Activated T-helper 1 cell treated with Interleukin-2 at 50 U/mL for 16 hours (primary cell): ENCODE measurements at places on chromosomes 16 and 17.

GRCh38 chr17:62791235-62791734 is 16.8 kb downstream of the MARCHF10 start:
- DNase-seq: no peak

GRCh38 chr16:50038286-50038685 is 13.3 kb downstream of the CNEP1R1 start:
- no peak for DNase-seq

DNA sequence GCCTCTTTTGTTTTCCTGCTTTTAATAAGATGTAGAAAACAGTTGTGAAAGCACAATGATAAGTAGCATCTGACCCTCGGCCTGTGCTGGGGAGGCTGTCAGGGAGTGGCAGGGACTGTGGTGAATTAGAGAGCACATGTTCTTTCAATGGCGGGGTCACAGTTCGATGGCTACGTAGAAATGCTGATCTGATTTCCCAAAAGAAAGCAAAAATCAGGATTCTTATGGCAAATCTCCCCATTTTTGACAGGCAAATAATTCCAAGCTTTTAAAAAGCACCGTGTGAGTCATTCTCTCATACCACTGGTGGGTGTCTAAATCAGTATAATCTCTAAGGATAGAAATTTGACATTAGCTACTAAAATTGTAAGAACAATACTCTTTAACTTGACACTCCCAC is 4.2 kb upstream of the MAPK7 start:
- no peak for DNase-seq

- no peak for DNase-seq
Measured at GRCh38 chr17:48925991-48926342, 17.8 kb downstream of the UBE2Z start.

GRCh38 chr16:22321340-22322001 is 24.3 kb downstream of the POLR3E start:
- peak; percentile 46 for DNase-seq

DNA sequence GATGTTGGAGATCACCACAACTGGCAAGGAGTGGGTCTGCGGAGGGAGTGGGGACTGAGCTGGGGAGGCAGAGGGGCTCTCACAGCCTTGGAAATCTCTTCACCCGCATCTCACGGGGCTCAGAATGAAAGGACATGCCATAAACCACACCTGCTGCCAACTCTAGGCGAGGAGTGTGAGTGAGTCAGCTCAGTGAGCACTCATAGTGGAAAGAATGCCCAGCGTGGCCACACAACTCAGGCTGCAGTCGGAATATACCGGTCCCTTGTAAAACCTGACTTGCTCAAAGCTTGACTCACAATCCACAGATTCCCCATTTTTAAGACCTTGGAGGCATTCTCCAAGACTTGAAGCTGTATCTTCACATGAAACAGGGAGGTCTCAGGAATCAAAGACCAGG is 36.7 kb downstream of the STAT5A start:
- DNase-seq: no peak

DNA sequence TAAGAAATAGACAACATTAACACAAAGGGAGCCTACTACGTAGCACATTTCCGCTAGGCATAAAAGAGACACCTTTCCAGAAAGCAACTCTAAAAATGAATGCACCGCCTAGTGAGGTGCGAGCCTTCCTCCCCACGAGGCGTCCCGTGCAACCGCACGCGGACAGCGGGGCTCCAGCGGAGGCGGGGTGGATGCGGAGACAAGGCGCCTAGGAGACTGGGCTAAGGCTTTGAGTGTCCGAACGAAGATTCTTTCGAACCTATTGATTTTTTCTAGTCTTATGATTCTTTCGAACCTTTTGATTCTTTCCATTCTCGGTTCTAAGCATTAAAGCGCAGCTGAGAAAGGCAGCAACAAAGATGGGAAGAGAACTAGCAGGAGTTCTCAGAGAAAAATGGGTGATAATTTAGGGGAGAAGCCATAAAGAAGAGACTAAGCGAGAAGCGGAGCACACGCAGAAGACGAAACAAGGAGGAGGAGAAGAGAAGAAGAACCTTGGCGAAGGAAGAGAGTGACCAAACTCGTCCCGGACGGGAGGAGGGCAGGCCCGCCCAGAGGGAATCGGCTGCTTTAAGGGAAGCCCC is 394 bp upstream of the CPD start:
- peak; percentile 44 for DNase-seq

- peak; percentile 25 for DNase-seq
Measured at GRCh38 chr16:19502395-19503131, 19.3 kb downstream of the GDE1 start.

- no peak for DNase-seq
Measured at GRCh38 chr16:66898933-66899309, 18.6 kb downstream of the PDP2 start.

DNA sequence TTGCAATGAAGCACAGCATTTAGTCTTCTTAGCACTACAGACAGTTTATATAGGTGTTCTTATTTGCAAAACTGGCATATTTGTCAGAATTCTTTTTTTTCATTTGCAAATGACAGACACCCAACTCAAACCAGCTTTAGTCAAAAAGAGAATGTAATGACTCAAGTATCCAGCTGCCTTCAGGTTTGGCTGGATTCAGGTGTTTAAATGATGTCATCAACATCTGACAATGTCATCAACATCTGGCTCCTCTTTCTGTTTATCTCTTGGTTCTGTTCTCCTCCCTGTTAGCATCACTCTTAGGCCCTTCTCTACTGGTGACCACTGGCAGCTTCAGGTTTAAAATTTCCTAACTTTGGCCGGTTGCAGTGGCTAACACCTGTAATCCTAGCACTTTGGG is 18.9 kb downstream of the TMC5 start:
- DNase-seq: no peak

- DNase-seq: no peak
Measured at GRCh38 chr16:54454616-54455015, 168.0 kb upstream of the IRX3 start.

GRCh38 chr17:27654654-27655524 is 23.9 kb downstream of the LGALS9 start:
- DNase-seq: peak; percentile 36

DNA sequence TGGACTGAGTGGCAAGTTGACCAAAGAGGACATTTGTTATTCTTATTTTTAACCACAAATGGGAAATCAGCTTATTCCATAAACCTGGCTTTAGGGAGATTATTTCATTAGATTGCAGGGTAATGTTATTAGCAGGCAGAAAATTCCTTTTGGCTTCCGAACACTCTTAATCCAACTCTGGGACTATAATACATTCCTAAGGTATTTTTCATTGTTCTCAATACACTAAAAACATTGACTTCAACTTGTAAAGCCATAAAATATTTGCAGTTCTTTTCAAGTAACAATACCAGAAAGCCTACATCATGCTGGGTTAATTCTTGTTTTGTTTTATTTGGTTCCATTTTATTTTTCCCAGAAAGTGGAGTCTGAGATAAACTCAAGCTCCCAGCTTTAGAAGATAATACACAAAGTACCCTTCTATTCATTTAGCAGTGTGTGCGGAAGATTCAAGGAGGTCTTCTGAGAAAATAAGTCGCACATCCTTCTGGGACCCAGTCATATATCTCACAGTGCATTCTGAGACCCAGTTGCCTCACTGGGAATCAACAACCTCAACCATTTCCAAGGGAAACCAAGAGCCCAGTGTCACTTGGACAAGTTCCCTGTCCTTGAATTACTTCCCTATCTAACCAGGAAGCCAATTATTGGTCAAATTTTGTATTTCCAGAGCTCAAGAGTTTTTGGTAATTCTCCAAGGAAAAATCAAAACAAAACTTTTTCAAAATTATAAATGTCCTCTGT is 389.6 kb upstream of the DYNLRB2 start:
- no peak for DNase-seq

- no peak for DNase-seq
Measured at GRCh38 chr16:89277049-89277448, 59.5 kb downstream of the ZNF778 start.

DNA sequence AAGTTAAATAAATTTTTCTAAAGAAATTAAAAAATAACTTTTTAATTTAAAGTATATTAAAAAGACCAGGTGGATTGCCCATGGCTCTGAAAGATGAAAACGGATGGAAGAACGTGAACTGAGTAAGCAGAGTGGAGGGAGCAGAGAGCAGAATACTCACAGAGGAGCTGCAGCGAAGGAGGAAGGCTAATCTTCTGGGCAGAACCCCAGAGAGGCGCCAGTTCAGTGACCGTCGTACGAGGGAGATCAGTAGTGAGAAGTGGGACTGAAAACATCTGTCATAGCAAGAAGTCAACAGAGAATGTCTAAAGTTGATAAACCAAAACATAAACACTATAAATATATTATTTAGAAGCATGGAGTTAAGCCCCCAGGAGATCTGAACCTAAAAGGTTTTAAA is 34.9 kb downstream of the UBE2G1 start:
- DNase-seq: no peak

DNA sequence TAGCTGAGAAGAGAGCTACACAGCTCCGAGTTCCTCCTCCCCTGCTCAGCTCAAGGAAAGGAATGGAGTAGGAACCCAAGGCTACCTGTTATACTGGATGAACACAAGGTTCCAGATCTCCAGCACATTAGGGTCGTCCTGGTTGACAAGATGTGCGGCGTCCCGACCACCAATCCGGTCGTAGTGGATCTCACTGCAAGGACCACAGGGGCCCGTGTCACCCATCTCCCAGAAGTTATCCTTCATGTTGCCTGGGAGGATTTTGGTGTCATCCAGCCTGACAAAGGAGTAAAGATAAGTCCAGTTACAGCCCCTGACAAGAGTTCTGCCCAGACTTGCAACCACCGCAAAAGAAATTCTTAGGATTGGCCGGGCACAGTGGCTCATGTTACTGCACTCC is 17.6 kb downstream of the AARS1 start:
- DNase-seq: no peak

DNA sequence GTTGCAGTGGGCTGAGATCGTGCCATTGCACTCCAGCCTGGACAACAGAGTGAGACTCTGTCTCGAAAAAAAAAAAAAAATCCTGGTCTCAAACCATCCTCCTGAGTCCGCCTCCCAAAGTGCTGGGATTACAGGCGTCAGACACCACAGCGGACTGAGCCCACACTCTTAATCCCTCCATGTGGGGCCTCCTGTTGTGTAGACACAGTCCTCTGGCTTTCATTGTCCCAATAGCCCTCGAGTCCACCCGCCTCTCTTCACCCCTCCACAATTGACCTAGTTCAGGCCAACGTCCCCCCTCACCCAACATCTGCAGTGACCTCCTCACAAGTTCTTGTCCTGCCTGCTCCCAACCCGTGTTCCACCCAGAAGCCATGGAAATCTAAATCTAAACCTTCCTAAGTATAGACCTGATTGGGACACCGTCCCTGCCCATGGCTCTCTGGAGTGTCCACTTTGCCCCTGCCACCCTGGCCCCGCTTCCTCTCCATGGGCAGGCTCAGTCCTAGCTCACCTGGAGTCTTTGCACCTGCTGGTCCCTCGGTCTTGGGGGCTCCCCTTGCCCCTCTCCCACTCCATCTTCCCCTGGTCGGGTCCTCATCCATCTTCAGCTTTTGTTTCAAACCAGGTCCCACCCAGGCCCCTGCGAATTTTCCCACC is 46.7 kb downstream of the HAPSTR1 start:
- DNase-seq: no peak

DNA sequence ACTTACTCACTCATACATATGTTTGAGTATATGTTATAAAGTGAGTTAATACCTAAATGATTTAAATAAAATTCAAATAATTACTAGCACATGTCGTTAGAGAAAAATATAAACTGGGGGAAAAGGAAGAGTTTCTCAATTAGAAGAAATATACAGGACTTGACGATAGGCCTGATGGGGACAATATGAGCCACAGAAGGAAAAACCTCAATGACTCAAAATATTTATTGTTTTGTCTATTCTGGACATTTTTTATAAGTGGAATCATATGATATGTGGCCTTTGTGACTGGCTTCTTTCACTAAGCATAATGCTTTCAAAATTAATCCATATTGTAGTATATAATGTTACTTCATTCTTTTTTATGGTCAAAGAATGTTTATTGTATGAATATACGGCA is 339.2 kb upstream of the PMFBP1 start:
- no peak for DNase-seq

DNA sequence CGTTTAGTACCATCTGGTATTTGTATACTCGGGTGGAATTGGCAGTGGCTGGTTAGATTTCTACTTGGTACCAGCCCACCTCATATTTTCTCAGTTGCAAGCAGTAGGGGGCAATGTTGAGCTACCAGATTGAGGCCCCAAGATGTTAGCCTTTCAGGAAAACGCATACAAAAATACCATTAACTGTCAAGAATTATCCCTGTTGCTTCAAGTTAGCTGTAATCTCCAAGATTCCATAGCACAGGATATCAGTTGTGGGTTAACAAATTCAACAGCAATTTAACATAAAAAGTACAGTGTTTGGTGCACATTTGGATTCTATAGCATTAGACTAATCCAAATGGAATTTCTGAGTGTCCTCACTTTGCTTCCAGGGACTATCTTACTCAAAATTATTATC is 188.2 kb downstream of the FTO start:
- peak; percentile 4 for DNase-seq

- no peak for DNase-seq
Measured at GRCh38 chr16:89697161-89697615, 4.3 kb downstream of the SPATA2L start.

DNA sequence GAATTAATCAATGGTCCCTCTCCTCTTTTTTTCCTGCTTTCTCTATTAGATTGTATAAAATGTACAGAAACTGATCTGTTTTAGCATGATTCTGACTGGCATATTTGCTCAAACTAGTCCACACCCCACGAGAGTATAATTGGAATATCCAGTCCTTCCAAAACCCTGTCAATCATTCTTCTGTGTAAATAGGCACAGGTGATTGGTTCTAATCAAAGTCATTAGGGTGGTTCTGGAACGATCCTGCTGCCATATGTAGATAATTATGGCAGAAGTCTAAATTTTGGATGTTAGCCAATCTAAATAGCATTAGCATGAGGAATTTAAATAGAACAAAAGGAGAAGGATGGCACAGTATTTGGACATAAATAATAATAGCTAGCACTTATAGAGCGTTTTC is 165.7 kb downstream of the SHISA6 start:
- DNase-seq: no peak

- DNase-seq: no peak
Measured at GRCh38 chr17:35345445-35345925, 27.9 kb downstream of the SLFN11 start.

DNA sequence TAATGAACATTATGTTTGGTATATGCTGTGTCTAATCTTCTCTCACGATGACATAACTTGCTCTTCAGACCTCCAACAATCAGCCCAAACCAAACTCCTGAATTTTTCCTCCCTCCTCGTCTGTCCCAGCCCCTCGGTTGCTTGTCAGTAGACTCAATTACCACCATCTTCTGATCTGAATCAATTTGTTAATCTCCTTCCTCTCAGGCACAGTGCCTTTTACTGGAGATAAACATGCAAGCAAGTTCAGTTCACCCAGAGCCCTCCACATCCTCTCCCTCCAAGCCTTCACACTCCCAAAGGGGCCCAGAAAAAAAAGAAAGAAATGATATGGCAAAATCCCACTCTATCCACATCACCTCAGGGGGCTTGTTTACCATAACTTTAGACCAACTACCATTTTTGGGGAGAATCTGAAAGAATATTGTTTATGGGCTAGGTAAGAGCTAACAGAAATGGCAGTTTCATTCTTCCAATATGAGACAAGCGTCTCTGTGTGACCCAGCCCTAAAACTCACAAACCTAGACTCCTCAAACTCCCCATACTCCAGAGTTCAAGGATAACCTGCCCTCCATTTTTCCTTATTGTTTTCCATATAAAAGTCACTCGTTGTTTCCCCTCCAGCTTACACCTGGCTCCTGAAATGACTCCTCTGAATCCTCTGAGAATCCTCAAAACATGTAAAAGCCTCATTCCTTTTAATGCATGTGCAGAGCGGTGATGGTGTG is 1.5 kb downstream of the TEX2 start:
- no peak for DNase-seq

GRCh38 chr16:87032554-87032953 is 284.6 kb downstream of the C16orf95 start:
- DNase-seq: no peak
